Activated CD4-positive, CD25-positive, alpha-beta regulatory T cell treated with anti-CD3 and anti-CD28 coated beads, Interleukin-2, amount 50 U/mL, for 24 hours (primary cell): ENCODE measurements at places on chromosomes 12 and 14.

- ATAC-seq, result peak; percentile 41
Observed at GRCh38 chr12:128534906-128535305, 267.9 kb downstream of the TMEM132C start.

- ATAC-seq, result no peak
Observed at GRCh38 chr12:75905922-75906321, 125.7 kb downstream of the PHLDA1 start.

DNA sequence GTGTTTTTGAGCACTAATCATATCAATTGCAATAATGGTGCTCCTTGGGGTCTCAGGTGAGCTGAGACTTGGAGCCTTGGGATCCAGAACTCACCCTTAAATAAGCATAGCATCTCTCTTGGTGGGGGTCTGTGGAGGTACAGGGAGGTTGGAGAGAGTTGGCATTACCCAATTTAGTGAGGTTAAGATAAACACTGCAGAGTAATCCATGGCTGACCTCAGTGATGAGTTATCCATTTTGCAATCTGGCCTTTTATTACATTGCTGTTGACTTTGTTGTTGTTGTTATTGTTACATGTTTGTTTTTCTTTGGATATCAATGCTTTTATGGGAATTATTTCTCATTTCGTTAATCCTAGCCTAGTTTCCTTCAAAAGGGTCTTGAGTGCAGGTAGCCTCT lies 373.3 kb downstream of the NRXN3 start:
- no peak for ATAC-seq

- ATAC-seq, result no peak
Observed at GRCh38 chr14:21202463-21203358, 46.8 kb upstream of the OR5AU1 start.

- ATAC-seq, result peak; percentile 24
Observed at GRCh38 chr12:93139028-93139665, 210.1 kb upstream of the EEA1 start.

DNA sequence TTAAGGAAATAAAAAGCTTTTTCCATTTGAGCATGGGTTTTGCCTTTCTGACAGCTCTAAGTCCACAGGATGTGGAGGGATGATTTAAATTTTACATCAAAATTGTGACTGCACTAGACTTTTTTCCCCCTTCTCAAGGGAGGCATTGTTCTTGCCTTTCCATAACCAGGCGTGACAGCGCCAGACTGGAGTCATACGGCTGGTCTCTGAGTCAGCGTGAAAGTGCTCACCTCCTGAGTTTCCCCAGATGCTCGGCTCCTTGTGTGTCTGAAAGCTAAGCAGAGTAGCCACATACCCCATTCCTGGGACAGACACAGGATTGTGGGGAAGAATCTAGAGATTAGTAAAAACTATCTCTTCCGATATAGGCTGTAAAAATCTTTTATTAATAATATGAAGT lies 43.1 kb downstream of the SOX5 start:
- ATAC-seq, result no peak

GRCh38 chr12:125406131-125406530 lies 340.9 kb downstream of the AACS start:
- ATAC-seq, result no peak

GRCh38 chr14:65228956-65229747 lies 126.8 kb upstream of the MAX start:
- ATAC-seq, result no peak

DNA sequence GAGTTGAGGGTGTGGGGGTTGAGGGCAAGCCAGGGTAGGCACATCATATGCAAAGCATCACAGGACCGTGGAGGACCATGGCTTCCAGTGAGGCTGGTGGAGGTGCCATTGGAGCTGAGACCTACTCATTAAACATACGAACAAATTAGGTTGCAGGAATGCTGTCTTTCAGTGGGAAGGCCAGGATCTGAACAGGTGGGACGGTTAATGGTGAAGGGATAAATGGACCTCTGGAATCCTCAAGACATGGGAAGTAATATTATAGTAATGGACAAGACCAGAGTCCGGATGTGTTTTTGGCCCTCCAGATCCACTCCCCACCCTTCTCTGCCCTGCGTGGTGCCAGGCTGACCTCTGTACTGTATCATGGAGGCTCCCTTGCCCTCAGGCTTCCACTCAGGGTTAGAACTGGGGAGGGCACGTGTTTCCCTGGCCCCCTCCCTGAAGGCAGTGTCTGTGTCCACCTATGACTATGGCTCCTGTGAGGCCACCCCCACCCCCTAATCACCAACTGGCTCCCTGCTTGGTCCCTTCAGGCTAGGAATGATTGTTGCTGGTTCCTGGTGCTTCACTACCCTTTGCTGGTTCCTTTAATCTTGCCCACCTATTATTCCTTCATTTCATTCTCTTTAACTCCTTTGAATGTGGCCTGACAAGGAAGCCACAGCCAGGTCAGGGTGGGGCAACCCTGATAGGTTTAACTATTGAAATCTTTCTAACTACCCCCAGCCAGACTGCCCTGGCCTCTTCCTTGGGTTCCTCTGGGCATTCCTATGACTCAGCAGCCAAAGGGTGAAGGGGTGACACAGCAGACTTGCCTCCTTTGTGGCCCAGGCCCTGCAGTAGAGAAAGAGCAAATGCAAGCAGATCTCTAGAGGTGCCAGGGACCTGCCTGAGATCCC lies 10.7 kb downstream of the DHRS2 start:
- peak; percentile 50 for ATAC-seq

- no peak for ATAC-seq
Observed at GRCh38 chr12:96015672-96016071, 19.5 kb upstream of the HAL start.

- ATAC-seq, result no peak
Observed at GRCh38 chr14:96351986-96352385, 11.2 kb downstream of the ATG2B start.

- no peak for ATAC-seq
Observed at GRCh38 chr14:53792909-53793308, 163.7 kb downstream of the BMP4 start.

GRCh38 chr14:70416338-70416724 lies 559 bp downstream of the SYNJ2BP start:
- ATAC-seq, result no peak

- no peak for ATAC-seq
Observed at GRCh38 chr12:118690506-118690905, 290.8 kb upstream of the SRRM4 start.

DNA sequence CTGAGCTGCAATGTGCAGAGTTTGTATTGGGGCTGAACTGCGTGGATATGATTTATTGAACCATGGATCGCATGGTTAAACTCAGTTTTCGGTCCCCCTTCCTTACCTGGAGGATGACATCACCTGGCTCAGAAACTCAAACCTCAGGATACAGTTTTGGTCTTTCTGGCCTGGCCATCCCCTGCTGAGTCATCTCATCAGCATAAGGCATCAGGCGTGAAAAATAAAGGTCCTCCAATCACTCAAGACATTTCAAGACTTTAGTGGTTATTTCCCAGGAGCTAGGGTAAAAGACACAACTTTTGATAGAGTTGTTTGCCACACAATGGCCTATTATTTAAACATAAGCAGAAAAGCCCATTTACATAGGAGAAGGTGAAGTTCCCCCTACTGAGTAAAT lies 631.1 kb upstream of the TMEM132C start:
- ATAC-seq, result no peak

DNA sequence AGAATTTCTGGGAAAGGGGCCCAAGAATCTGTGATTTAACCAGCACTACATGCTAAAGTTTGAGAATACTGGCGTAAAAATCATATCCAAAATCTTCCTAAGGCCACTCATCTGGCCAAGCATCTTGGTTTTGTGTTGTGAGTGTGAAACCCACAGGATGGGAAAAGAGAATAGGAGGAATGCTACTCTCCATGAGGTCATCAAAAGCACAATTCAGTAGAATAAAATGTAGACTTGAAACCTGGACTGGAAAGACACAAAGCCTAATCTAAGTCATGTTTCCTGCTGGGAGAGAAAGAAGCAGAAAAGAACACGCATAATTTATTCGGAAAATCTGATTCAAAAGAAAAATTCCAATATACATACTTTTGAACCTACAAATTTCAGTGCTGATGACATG lies 42.3 kb downstream of the NR1H4 start:
- no peak for ATAC-seq

DNA sequence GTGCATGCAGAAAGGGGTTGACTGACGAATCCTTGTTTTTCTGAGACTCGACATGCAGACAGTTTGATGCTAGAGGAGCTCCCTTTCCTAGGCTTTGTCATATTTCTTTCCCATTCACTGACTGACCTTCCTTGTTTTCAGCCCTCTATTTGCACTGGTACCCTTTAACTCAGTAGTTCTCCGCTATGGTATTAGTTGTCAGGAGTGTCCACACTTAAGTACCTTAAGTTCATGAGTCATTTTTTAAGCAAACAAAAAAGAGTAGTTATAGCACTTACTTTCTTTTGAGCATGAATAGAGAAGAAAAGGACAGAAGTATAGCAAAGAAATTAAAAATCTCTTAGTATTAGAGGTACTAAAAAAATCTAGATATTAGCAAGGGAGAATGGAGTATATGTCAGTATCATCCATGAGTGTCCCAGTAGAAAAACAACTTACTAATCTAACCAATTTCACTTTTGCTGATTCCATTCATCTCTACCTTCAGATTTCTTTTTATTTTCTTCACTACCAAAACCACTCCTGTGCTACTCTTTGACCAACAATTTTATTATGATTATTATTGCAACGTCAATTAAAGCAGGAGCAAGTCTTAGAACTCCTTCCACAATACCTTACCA lies 8.3 kb downstream of the ATP2B1 start:
- ATAC-seq, result peak; percentile 45

GRCh38 chr14:105150368-105151083 lies 18.1 kb downstream of the JAG2 start:
- no peak for ATAC-seq

GRCh38 chr14:51382506-51382905 lies 142.5 kb downstream of the TMX1 start:
- ATAC-seq, result no peak
